ENCODE measurements at places on chromosomes 12 and 14. TPM values are rescaled to one million over a fixed set of nuclear protein-coding genes. Genes with fewer than 3 reads are reported as not detected.

GRCh38 chr12:124694846-124695497, 127.6 kb upstream of the NCOR2 start:
- no peak for DNase-seq

DNA sequence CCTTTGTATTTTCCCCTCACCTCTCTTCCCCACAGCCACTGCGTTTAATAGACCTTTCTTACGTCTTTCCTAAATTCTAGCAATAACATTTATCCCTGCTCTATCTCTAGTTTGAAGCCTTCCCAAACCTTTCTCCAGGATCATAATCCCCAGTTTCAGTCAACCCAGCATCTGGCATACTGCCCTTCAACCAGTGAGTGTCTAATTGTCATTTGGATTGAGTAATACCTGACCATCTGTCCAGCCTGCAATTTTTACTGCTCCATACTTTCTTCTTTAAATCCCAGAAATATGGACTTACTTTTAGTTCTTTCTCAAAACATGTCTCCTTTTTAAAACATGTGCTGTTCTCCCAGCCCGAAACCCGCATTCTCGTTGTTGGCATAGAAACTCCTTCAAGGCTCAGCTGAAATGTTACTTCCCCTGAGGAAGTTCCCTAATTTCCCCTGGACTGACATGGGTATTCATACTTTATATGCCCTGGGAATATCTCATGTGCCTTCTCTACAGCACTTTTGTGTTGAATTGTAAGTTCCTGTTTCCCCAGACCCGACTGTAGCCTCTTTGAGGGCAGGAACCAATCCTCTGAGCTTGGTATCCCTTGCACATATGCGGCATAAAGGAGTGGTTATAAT, 65.1 kb upstream of the ETV6 start:
- DNase-seq: no peak

TAS2R13 gene
- total RNA-seq: 0.41 TPM

DNA sequence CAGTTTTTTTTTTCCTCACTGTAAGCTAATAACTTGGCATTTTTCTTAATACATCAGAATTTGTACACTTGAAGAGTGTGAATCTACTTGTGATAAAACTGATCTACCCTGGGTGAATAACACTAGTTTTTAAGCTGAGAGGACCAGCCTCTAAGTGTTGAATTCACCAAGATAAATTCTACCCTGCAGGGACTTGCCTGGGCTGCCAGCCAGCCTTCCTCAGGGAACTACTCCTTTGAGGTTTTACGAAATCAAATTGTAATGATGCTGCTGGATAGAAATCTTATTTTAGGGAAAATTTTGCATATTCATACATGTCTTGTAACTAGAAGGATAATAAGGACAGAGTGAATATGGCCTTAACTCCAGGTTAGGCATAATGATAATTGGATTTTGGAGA, 1.9 kb downstream of the MED21 start:
- DNase-seq: no peak

DNA sequence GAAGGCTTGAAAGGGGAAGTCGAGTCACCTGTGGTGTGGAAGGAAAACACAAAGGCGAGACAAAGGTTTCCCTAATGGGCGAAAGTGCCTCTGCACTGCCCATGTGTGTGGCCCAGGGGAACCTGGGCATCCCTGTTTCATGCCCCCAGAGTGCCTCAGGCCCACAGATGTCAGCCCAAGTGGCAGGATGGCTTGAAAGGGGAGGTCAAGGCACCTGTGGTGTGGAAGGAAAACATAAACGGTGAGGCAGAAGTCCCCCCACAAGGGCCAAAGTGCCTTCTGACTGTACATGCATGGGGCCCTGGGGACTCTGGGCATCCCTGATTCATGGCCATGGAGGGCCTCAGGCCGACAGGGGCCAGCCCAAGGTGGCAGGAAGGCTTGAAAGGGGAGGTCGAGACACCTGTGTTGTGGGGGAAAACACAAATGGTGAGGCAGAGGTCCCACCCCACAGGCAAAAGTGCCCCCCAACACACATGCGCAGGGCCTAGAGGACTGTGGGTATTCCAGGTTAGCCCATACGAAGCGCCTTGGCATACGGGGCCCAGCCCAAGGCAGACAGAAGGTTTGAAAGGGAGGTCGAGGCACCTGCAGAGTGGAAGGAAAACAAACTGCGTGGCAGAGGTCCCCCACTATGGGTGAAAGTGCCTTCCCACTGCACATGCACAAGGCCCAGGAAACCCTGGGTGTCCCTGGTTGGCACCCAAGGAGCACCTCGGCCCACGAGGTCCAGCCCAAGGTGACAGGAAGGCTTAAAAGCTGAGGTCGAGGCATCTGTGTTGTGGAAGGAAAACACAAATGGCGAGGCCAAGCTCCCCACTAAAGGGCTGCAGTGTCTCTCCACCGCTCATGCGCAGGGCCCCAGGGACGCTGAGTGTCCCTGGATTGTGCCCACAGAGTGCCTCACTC, 382.3 kb downstream of the ALG10 start:
- peak; percentile 28 for DNase-seq

- DNase-seq: no peak
Measured at GRCh38 chr12:52371716-52372115, 4.4 kb upstream of the KRT85 start.

- DNase-seq: no peak
Measured at GRCh38 chr12:28865776-28866175, 283.3 kb upstream of the FAR2 start.

DNA sequence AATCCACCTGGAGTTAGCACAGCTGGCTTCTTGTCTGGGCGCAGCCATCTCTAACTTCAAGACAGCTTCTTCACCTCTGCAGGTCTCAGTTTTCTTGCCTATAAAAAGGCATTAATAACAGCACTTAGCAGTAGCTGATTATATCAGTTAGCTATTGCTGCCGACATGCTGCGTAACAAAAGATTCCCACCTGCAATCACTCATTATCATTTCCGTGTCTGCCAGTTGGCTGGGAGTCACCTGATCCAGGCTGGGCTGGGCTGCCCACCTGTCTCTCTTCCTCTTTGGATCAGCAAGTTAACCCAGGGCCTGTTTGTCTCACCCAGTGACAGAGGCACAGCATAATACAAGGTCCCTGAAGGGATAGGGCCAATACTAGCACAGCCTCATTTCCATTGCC, 109.7 kb downstream of the SCARB1 start:
- DNase-seq: no peak

ISM2 gene
- not detected for total RNA-seq

GLIPR1L2 gene
- 0.44 TPM for total RNA-seq

DNA sequence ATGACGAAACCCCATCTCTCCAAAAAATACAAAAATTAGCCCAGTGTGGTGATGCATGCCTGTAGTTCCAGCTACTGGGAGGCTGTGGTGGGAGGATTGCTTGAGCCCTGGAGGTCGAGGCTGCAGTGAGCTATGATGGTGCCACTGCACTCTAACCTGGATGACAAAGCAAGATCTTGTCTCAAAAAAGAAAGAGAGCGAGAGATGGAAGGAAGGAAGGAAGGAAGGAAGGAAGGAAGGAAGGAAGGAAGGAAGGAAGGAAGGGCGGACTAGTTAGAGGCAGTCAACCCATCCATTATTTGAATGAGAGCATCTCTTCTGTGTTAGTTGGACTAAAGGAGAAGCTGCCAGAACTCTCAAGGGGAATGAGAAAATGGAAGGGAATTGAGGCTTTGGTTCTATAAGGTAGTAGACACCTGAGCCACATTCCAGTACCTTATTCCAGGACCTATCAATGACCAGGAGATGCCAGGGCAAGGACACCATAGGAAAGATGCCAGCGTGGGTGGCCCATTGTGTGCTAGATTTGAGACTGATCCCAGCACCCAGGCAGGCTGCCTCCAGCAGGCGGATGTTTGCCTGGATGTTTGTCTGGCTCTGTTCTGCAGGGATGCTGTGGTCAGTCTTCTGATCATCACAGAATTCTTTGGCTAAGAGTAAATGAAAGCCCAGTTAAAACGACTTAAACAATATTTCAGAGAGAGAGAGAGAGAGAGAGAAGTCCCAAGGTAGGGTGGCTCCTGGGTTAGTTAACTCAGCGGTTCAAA, 11.5 kb upstream of the P2RX7 start:
- no peak for DNase-seq

DNA sequence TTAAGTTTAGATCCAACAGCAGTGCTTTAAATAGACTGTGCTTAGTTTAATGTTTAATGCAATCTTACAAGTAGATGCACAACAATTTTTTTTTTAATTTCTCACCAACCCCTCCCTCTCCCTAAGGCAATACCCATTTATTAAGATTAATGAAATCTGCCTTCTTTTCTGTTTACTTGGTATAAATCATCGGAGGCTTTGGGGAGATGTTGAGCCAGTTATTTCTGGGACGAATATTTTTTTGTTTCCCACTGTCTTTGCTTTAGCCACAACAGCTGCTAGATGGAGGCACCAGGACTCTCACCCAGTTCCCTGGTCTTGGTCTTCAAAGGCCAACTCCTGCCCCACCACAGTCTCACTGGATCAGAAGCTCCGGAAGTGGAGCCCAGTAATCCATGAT, 113.4 kb downstream of the PLXNC1 start:
- DNase-seq: no peak

DHH gene
- 0.71 TPM for total RNA-seq

MUCL1 gene
- not detected for total RNA-seq
